ENCODE measurements at places on chromosomes 1 and 21.

- no peak for DNase-seq
Observed at GRCh38 chr1:14138687-14139086, 438.7 kb downstream of the PRDM2 start.

DNA sequence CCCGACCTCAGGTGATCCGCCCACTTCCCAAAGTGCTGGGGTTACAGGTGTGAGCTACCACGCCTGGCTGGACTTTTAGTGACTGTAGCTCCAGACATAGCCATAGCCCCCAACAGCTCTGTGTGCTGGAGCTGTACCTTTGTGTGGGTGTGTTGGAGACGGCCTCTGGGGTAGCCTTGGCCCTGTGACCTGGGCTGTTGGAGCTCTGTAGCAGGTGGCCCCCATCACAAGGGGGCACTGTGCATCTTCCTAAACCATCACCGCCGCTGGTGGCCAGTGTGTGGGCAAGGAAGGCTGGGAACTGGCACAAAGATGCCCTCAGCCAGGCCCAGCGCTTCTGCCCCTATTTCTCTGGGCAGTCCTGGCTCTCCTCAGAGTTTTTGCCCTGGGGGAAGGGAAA is 38.4 kb upstream of the FOXO6 start:
- no peak for DNase-seq

- DNase-seq, result no peak
Observed at GRCh38 chr1:96515925-96516324, 205.7 kb upstream of the PTBP2 start.

- DNase-seq, result no peak
Observed at GRCh38 chr1:13708380-13708982, 8.5 kb downstream of the PRDM2 start.

Measured in CD4-positive, alpha-beta T cell treated with Interleukin-6 at 100 ng/mL for 8 hours (primary cell).